A549 (cell line): ENCODE measurements at places on chromosomes 7 and 10. TPM values are rescaled to one million over a fixed set of nuclear protein-coding genes. Genes with fewer than 3 reads are reported as not detected.

The HOXA7 gene
- 3.7 to 4.8 TPM (median 4.5 TPM) in 3 replicates for polyA plus RNA-seq

The SPACDR gene
- polyA plus RNA-seq, result 0.33 to 0.39 TPM (median 0.34 TPM) in 3 replicates

The GDF10 gene
- 0.04 to 0.10 TPM (median 0.09 TPM) in 3 replicates for polyA plus RNA-seq

The SPDYE2 gene
- polyA plus RNA-seq, result not detected in 3 replicates

The SNCG gene
- 7.4 to 9.9 TPM (median 8.4 TPM) in 3 replicates for polyA plus RNA-seq

The IKZF1 gene
- not detected in 3 replicates for polyA plus RNA-seq

DNA sequence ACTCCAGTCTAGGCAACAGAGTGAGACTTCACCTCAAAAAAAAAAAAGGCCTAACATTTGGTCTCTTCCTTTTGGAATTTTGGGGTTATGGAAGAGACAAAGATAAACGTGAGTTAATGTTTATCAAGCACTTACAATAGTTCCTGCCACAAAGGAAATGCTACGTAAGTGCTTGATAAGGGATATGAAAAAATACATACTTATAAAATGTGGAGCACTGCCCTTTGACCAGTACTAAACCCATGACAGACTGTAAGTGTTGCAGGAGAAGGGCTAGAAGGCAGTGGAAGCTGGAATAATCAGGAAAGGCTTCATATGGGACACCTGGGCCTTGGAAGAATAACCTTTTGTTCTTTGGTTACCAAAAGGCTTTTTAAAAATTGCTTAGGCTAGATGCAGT lies 25.5 kb downstream of the TMEM248 start:
- peak; percentile 30 for DNase-seq

- DNase-seq, result no peak
Observed at GRCh38 chr7:126605056-126605455, 647.7 kb downstream of the GRM8 start.

GRCh38 chr10:69413221-69413865 lies 3.4 kb downstream of the TACR2 start:
- peak; percentile 49 for DNase-seq

GRCh38 chr10:105707603-105708002 lies 1066.5 kb downstream of the SORCS3 start:
- DNase-seq, result no peak

DNA sequence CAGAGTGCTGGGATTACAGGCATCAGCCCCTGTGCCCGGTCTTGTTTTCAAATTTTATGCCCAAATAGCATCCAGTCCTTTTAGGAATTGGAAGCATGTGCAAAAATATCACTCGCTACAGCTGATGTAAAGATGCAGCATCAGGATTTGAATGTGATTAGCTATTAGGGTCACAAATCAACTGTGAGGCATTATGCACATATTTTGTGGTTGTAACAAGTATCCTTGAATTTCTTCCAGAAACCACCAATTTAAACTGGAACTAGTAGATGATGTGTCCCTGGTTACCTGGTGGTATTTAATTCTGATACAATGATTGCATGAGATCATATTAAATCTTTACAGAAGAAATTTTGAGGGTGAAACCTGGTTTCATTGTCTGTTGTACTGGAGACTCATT lies 41.0 kb upstream of the ITGA8 start:
- no peak for DNase-seq

GRCh38 chr7:92631067-92631849 lies 41.1 kb upstream of the FAM133B start:
- DNase-seq, result no peak

DNA sequence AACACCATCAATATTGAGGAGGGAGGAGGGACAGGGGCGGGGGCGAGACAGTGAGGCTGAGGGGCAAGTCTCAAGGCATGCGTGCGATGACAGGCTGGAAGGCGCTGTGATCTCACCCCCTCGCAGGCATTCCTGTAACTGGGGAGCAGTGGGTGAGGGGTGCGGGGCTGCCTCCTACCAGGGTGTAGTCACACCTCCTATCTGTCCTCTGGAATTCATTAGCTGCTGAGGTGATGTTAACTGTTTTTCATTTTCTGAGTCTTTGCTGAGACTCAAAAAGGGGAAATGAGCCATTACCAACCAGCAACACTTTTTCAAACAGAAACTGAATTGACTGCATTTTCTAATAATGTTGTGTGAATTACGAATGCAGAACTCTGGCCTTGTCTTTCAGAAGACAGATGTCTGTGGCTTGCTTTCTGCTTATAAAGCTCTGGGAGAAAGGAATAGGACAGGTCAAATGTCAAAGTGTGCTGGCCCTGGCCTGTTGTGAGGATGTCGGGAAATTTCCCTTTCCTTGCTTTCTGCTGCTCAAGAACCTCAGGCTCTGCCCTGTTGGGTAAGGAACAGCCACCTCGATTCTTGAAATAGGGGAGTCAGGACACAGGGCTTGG lies 23.7 kb upstream of the CDH23 start:
- DNase-seq, result no peak

DNA sequence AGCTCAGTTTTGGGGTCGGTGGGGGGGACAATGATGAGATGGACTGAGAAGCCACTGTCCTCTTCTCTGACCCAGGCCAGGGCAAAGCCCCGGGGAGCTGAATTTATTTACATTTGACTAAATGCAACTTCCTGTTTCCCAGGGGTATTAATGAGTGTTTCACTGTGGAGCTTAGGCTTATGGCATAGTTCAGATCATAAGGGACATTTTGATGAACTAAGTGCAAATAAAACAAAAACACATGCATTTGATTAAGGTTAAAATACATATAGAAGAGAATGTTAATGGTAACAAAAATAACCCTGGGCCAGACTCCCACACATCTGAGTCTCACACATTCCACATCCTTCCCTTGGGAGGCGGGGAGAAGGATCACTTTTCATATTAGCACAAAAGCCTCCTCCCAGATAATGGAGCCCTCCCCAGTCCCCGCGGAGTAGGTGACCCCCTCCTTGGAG lies 320.6 kb downstream of the FRMD4A start:
- no peak for DNase-seq

- DNase-seq, result no peak
Observed at GRCh38 chr7:1521456-1521855, 9.0 kb upstream of the MAFK start.

GRCh38 chr7:120869700-120870099 lies 11.8 kb upstream of the TSPAN12 start:
- no peak for DNase-seq

DNA sequence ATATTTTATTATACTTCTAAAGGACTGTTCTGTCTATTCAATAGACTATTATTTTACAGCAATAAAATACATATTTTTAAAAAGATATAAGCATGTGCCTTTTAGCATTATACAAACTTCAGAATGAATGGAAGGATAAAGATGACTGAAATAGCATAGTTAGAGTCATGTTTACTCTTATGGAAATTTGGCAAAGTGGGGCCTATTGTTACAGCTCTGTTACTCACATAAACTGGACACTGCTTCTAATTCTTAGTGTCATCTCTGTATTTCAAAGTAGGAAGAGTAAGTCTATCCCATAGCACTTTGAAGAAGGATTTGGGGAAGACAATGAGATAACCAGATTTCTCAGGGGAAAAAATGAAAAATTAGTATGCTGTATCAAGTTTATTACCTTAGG lies 168.2 kb downstream of the SKAP2 start:
- no peak for DNase-seq

- DNase-seq, result no peak
Observed at GRCh38 chr7:155292680-155293226, 4.9 kb upstream of the INSIG1 start.

- no peak for DNase-seq
Observed at GRCh38 chr10:78264361-78264760, 230.7 kb downstream of the RPS24 start.

DNA sequence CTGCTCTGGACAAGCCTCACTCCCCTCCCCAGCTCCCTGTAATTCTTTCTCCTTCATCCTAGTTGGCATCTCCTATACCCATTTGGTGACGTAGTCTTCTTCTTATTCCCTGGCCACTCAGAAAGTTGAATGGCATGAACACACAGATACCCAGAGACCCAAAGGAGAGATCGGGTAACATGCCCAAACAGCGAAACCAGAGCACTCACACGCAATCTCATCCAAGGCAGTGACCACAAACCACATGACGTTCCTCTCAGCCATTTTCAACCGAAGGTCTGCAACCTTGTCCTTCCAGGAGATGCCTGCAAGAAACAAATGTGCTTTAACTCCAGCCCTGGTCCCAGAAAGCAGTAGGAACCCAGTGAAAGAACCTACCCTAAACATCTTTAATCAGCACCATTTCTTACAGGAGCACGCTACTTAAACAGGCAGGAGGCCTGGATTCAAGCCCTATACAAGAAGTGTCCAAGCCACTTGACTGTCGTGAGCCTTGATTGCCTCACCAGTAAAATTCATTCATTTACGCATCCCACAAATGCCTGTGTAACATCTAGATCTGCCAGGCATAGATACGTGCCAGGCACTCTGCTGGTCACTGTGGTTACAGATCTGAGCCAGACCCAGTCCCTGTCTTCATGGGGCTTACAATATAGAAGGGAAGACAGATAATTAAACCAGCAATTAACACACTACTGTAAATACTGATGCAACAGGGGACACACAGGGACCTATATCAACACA lies 37.1 kb downstream of the XPNPEP1 start:
- DNase-seq, result no peak

GRCh38 chr7:102068846-102069245 lies 217.8 kb upstream of the SH2B2 start:
- DNase-seq, result no peak

DNA sequence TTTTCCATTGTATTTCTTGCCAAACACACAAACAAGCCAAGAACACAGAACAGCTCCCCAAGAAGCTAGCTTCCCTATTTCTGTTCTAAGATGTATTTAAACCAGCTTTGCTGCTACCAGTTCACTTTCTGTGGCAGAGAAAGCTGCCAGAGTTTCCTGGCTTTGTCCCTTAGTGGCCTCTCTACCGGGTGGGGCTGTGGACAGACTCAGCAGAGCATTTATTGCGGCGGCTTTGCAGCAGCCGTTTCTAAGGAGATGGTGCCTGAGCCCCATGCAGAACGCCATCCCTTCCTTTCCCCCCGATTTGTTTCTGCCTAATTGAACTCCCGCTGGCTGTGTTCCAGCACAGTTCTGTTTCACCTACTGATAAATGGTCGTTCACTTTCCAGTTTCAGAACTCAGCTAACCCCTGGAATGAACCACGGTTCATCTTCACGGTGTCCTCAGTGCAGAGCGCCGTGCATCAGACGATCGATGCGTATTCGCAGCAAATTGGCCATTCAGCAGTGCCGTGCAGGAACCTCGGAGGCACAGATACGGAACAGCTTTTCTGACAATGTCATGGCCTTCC lies 33.8 kb upstream of the SFMBT2 start:
- no peak for DNase-seq

DNA sequence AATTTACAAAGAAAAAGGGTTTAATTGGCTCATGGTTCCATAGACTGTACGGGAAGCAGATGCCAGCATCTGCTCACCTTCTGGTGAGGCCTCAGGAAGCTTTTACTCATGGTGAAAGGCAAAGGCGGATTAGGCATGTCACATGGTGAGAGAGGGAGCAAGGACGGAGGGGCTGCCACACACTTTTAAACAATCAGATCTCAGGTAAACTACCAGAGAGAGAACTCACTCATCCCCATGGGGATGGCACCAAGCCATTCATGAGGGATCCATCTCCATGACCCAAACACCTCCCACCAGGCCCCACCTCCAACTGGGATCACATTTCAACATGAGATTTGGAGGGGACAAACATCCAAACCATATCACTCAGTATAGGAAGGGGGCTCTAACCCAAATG lies 183.9 kb downstream of the COBL start:
- DNase-seq, result no peak

- DNase-seq, result no peak
Observed at GRCh38 chr7:135758531-135758932, 9.9 kb upstream of the FAM180A start.

DNA sequence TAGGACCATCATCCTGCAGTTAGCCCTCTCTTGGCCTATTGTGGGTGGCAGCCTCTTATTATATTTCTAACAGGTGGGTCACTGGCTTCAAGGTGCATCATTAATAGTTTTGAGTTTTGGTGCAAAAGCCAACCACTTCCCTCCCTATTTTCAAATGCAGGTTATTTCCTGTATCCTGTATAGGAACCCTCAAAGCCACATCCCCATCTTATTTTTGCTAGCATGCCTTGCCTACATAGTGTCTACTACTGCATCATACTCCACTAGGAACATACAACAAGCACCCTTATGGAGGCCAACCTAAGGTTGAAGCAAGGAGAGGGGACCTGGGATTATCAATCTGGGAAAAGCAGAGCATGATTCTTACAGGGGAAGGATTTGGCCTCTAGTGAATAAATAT lies 264.4 kb downstream of the BBS9 start:
- no peak for DNase-seq
